Body of pancreas (tissue), 4 donors: ENCODE measurements at places on chromosomes 2 and 18.

- H3K27me3 ChIP-seq: no peaks in the 10 kb centered on the region
- peaks cover 31% of the 10 kb centered on the region for H3K4me1 ChIP-seq
Measured at GRCh38 chr2:219228911-219229304, 528 bp downstream of the ATG9A start.

DNA sequence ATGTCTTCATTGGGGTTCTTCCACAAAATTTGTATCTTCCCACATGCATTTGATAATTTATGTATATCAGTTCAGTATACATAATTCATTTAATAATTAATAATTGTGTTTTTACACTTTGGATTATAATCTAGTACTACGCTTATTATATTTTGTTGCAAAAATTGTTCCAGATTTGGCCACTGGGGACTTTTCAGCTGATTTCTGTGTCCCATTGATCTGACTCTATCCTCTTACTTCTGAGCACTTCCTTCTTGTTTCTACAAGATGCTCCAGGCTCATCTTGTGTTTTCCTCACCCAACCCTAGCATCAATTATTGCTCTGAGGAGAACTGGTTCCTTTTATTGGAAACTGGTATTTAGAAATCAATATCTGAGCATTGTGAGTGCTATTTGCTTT lies 215.3 kb upstream of the CDH19 start:
- no peak overlapping the region for H3K4me3 ChIP-seq
- H3K36me3 ChIP-seq: no peaks in the 10 kb centered on the region
- H3K4me1 ChIP-seq: no peaks in the 10 kb centered on the region
- no peak for DNase-seq

GRCh38 chr2:166417669-166418068 lies 41.9 kb upstream of the SCN9A start:
- no peak overlapping the region for H3K27ac ChIP-seq
- no peaks in the 10 kb centered on the region for H3K27me3 ChIP-seq
- no peaks in the 10 kb centered on the region for H3K4me1 ChIP-seq
- no peak overlapping the region for H3K4me3 ChIP-seq
- no peaks in the 10 kb centered on the region for H3K36me3 ChIP-seq
- no peak for DNase-seq

GRCh38 chr18:54684784-54685183 lies 93.7 kb downstream of the DYNAP start:
- H3K27me3 ChIP-seq: no peaks in the 10 kb centered on the region
- DNase-seq: no peak
- no peaks in the 10 kb centered on the region for H3K36me3 ChIP-seq
- no peak overlapping the region for H3K4me3 ChIP-seq

DNA sequence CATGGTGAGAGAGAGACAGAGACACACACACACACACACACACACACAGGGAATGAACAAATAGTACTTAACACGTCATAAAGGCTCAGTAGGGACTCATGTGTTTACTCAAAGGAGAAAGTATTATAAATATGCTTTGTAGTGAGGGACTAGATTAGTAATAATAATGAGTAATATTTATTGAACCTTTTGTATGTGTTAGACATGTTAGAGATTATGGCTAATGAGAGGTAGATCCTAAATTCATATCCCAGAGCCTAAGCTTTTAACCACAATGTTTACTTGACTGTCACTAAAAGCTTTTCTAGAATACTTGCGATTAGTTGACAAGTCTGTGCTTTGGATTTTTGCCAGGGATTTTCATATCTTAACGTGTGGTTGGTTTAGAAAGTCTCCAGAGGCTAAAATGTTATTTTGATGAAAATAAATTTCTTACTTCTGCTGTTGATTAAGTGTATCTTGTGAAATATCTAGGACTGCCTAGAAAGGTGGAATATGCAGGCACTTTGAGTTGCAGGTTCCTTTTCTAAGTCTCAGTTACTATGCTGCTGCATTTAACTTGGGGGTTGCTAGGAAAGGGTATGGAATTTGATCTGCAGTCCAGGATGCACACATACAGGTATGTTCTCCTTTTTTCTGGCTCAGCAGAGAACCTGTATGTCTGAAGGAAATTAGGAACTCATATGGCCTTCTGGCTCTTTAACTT lies 64.5 kb downstream of the UBR3 start:
- H3K36me3 ChIP-seq: no peaks in the 10 kb centered on the region
- no peak for DNase-seq
- H3K27me3 ChIP-seq: no peaks in the 10 kb centered on the region
- peaks cover 7% of the 10 kb centered on the region for H3K4me1 ChIP-seq
- H3K27ac ChIP-seq: no peak overlapping the region
- no peak overlapping the region for H3K4me3 ChIP-seq

- peaks cover 97% of the 10 kb centered on the region for H3K4me1 ChIP-seq
- H3K27ac ChIP-seq: peak overlapping the region; percentile 91
- DNase-seq: peak; percentile 84
- no peak overlapping the region for H3K4me3 ChIP-seq
- no peaks in the 10 kb centered on the region for H3K36me3 ChIP-seq
Measured at GRCh38 chr2:217902379-217903141, 100.2 kb downstream of the TNS1 start.

GRCh38 chr2:160406591-160407392 lies 86.8 kb downstream of the RBMS1 start:
- no peaks in the 10 kb centered on the region for H3K36me3 ChIP-seq
- H3K4me3 ChIP-seq: peak overlapping the region; percentile 55
- H3K4me1 ChIP-seq: peaks cover 4% of the 10 kb centered on the region
- DNase-seq: peak; percentile 29
- peak overlapping the region; percentile 73 for H3K27ac ChIP-seq

DNA sequence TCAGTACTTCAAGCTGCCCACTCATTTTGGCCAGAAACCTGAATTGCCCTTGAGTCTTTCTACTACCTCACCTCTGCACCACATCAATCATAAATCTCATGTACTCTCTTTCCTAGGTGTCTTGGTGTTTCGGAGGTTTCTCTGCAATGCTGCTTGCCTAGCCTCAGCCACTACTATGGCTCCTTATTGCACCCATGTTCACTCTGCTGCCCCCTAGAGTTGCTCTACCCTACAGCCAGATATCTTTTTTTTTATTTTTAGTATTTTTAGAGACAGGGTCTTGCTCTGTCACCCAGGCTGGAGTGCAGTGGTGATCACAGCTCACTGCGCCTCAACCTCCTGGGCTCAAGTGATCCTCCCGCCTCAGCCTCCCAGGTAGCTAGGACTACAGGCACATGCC lies 413.0 kb downstream of the PTPRM start:
- H3K27ac ChIP-seq: no peak overlapping the region
- no peak overlapping the region for H3K4me3 ChIP-seq
- H3K27me3 ChIP-seq: no peaks in the 10 kb centered on the region
- no peaks in the 10 kb centered on the region for H3K4me1 ChIP-seq
- no peak for DNase-seq
- no peaks in the 10 kb centered on the region for H3K36me3 ChIP-seq

DNA sequence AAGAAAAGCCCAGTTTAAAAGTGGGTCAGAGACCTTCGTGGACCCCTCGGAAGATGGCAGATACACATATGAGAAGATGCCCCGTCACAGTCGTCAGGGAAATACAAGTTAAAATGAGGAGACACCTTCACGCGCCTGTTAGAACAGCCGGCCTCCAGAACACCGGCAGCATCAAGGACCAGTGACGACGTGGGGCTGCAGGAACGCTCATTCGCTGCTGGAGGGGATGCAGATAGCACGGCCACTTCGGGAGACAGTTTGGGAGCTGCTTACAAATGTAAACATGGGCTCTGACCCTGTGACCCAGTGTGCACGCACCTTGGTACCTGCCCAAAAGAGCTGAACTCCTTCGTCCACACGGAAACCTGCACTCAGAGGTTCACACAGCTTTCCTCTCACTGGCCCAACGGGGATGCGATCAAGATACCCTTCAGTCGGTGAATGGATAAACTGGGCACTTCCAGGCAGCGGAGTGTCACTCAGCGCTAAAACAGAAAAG lies 83.7 kb upstream of the CTDP1 start:
- H3K36me3 ChIP-seq: no peaks in the 10 kb centered on the region
- peaks cover 6% of the 10 kb centered on the region for H3K27me3 ChIP-seq
- no peak overlapping the region for H3K4me3 ChIP-seq
- no peak for DNase-seq
- no peak overlapping the region for H3K27ac ChIP-seq
- no peaks in the 10 kb centered on the region for H3K4me1 ChIP-seq

DNA sequence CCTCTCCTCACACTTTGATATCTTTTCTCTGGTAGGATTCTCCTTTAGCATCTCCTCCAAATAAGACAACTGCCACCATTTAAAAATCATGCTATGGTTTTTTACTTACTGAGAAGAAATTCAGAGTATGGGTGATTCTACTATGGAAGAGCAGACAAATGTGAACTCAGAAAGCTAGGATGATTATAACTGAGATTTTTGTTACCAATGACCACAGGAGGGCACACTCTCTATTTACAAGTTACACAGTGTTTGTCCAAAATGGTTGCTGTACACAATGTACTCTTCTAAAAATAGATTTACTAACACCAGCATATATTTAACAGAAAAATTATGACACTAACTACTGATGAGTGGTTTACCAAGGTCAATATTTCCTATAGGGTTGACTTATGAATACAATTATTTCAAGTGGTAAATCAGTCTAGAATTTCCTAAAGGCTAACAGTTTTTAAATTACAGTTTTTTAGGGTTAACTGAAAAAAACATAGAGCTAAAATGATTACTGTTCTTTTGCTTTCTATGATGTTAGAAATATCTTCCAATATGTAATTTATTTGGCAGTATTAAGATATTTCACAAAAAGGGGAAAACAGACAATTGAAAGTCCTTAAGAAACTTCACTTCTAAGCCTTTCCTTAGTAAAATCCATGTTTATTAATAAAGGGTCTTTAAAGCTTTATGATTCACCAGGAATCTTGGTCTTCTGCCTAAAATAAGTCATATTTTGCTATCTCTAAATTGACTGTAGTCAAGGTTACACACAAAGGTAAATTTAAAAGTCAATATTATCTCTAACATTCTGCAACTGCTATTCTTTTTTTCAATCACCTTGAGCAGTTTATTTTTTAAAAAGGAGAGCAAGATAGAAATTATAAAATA lies 57.2 kb downstream of the MAP4K3 start:
- H3K4me1 ChIP-seq: peaks cover 32% of the 10 kb centered on the region
- no peak overlapping the region for H3K4me3 ChIP-seq
- H3K27ac ChIP-seq: peak overlapping the region; percentile 76
- no peaks in the 10 kb centered on the region for H3K36me3 ChIP-seq
- peak; percentile 62 for DNase-seq
- H3K27me3 ChIP-seq: no peaks in the 10 kb centered on the region

GRCh38 chr2:128807317-128807716 lies 488.6 kb upstream of the HS6ST1 start:
- no peak overlapping the region for H3K4me3 ChIP-seq
- no peak for DNase-seq
- no peaks in the 10 kb centered on the region for H3K27me3 ChIP-seq
- no peaks in the 10 kb centered on the region for H3K36me3 ChIP-seq

DNA sequence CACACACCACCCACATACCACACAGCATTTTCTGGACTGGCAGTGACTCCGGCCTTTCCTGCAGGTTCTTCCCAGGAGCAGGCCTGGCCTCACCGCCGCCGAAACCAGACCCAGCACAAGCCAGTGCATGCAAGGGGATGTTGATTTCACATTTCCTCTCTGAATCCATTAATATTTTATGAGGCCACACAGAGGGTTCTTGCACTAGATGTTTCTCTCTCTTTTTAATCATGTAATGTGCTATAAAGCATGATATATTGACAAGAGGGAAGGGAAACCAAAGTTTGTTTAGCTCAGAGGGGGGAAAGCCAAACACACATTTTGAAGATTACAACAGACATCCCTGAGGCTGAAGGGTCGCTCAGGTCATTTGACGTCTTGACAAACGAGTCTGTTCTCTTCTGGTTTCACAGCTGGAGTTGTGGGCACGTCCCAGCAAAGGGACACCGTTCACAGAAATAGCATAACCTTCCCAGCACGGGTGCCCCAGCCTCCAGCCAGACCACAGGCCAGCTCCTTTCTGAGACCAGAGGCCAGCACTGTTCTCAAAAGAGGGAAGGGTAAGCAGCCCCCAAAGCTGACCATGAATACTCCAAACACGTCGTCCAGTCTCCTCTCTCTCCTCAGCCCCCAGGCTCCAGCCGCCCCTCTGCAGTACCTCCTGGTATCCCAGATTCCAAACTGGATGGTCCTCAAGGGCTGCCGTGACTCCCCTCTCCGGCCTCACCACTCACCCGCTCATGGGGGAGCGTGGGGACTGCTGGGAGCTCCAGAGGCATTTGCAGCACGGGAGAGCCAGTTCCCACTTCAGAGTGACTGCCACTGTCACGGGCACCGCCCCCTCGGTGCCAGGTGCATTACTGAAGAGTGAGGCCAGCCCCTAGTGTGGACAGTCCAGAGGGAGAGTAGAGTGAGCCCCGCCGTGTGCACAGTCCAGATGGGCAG lies 340.3 kb upstream of the SALL3 start:
- H3K4me1 ChIP-seq: no peaks in the 10 kb centered on the region
- H3K27me3 ChIP-seq: no peaks in the 10 kb centered on the region
- H3K4me3 ChIP-seq: no peak overlapping the region
- no peaks in the 10 kb centered on the region for H3K36me3 ChIP-seq

GRCh38 chr2:235106874-235107639 lies 155.2 kb downstream of the SH3BP4 start:
- no peak overlapping the region for H3K27ac ChIP-seq
- peak; percentile 79 for DNase-seq
- no peaks in the 10 kb centered on the region for H3K36me3 ChIP-seq
- no peaks in the 10 kb centered on the region for H3K4me1 ChIP-seq
- H3K27me3 ChIP-seq: no peaks in the 10 kb centered on the region
- no peak overlapping the region for H3K4me3 ChIP-seq

DNA sequence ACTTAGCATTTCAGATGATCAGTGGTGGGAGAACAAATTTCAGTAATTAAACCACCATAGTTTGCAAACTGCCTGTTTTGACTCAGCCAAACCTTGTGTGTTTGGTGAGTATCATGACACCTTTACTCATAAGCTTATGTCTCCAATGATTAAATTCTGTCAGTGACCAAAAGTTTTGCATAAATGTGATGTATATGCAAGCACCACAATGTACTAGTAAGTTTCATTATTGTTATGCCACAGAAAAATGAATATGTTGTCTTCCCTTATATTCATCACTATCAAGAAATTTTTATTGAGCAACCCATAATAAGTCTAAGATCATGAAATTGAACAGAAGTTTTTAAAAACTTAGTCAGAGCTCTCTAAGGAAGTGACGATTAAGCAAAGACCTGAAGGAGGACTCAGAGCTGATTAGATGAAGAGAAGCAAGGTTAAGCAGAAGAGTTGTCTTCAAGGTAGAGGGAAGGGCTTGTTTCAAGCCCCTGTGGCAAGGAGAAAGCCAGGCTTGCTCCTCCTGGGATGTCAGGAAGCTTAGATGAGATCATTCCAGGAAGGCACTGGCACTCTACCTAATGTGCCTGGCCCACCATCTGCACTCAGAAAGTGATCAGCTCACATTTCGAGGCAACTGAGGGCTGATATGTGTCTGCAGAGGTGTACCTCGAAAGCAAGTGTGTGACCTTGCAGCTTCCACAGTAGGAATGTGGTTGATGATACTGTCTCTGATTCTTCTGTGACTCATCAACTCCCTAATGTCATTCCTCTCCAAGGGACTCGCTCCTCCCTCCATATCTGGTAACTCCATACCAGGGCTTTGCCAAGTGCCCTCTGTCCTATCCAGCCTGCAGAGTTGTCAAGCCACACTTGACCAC lies 54.7 kb downstream of the KCTD18 start:
- H3K27me3 ChIP-seq: no peaks in the 10 kb centered on the region
- H3K4me3 ChIP-seq: no peak overlapping the region
- no peaks in the 10 kb centered on the region for H3K4me1 ChIP-seq
- DNase-seq: no peak
- H3K27ac ChIP-seq: no peak overlapping the region
- no peaks in the 10 kb centered on the region for H3K36me3 ChIP-seq
